GM12865 (cell line): ENCODE measurements at places on chromosomes 7 and 10.
A peak's percentile ranks its signal among the peaks of the same experiment; 100 is the strongest.

- no peak for DNase-seq
Measured at GRCh38 chr7:151851782-151852181, 25.1 kb downstream of the PRKAG2 start.

- no peak for DNase-seq
Measured at GRCh38 chr10:86628311-86628710, 26.0 kb upstream of the OPN4 start.

DNA sequence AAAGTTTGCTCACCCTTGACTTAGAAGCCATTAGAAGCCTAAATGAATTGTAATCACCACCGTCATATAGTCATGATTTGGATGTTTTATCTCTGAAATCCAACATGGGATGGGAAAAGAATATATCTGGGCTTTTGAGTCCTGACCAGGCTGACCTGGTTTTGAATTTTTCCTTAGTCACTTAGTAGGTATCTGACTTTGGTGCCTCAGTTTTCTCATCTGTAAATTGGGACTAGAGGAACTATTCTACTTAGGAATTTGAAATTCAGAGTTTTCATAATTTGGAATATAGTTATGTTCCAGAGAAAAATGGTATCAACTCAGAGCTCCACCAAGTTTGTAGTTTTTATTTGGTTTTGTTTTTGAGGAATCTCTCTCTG lies 40.9 kb downstream of the SHOC2 start:
- no peak for DNase-seq

- no peak for DNase-seq
Measured at GRCh38 chr7:121133444-121133843, 144.9 kb downstream of the CPED1 start.

GRCh38 chr7:50303335-50304128 lies 984 bp upstream of the IKZF1 start:
- DNase-seq: no peak

GRCh38 chr7:18471476-18472160 lies 23.9 kb upstream of the HDAC9 start:
- no peak for DNase-seq

GRCh38 chr7:101940830-101941229 lies 123.4 kb downstream of the CUX1 start:
- DNase-seq: no peak

GRCh38 chr7:118626739-118627138 lies 402.2 kb downstream of the ANKRD7 start:
- no peak for DNase-seq

- peak; percentile 51 for DNase-seq
Measured at GRCh38 chr7:131071786-131072504, 255.7 kb upstream of the MKLN1 start.

DNA sequence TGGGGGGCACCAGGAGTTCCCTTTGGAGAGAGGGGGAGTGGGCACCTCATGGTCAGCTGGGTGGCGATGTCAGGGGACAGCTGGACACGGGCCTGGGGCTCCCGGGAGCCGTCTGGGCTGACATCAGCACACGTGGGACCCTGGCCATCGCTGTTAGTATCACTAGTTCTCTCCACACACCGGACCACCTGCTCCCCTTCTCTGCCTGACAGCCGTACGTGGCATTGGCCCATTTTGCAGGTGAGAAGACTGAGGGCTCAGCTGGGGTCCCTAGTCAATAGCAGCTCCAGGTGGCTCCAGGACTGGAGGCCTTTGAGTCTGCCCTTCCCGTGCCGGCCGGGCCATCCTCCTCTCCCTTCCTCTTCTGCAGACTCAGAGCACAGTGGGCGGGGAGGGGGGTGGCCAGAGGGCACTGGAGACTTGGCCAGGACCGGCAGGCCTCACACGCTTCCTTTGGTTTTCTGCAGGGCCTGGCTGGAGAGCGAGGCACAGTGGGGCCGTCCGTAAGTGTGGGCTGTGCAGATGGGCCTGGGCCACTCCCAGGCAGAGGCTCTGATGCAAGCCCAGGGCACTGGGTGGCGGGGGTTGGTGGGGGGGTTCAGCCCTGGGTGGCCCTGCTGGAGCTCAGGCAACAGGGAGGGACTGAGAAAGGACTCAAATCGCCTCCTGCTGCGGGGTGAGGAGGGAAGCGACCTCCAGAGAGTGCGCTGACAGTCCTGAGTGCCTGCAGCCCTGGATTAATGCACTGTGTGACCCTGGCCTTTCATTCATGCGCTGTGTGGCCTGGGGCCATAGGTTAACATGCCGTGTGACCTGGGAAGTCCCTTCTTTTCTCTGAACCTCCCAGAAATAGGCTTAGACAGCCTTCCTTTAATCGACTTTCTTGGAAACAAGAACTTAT lies 78.2 kb downstream of the MYL10 start:
- no peak for DNase-seq

DNA sequence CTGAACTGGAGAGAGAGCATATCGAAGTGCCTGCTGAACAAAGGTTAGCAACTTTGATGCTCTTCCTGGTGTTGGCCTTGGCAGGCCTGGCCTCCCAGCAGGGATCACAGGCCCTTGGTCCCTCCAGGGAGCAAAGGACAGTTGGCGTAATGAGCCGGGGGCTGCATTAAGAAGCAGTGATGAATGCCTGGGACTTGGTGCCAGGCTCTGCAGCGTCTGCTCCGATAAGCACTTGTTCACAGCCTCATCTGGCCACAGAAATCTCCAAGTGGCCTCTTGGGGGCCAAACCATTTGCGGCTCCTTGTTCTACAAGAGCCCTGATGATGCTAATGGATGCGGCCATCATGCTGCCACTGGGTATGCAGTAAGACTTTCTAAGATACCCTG lies 31.8 kb downstream of the CRHR2 start:
- no peak for DNase-seq

DNA sequence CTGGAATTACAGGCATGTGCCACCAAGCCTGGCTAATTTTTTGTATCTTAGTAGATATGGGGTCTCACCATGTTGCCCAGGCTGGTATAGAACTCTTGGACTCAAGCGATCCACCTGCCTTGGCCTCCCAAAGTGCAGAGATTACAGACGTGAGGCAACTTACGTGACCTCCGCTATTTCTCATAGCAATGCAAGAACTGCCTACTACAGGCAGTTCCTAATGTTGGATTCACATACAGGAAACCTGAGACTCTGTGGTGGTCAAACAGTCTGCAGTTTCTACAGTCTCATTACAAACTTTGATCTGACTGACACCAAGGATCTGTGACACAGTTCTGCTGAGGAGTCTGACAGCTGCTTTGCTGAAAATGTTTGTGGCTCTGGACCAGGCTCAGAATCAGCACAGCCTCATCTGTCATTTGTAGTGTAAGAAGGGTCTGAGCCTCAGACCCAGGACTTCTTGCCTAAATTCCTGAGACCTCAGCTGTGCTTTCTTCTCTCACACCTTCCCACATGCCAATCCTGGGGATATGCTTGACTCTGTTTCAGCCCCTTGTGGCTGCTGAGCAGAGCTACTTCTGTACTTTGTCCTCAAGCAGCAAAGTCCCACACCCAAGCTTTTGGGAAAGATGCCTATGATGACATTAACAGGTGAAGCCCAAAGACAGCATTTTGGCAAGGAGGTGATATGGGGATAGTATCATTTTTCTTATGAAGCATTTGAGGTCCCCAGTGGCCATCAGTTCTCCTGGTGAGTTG lies 48.0 kb upstream of the CYP2C9 start:
- DNase-seq: no peak

DNA sequence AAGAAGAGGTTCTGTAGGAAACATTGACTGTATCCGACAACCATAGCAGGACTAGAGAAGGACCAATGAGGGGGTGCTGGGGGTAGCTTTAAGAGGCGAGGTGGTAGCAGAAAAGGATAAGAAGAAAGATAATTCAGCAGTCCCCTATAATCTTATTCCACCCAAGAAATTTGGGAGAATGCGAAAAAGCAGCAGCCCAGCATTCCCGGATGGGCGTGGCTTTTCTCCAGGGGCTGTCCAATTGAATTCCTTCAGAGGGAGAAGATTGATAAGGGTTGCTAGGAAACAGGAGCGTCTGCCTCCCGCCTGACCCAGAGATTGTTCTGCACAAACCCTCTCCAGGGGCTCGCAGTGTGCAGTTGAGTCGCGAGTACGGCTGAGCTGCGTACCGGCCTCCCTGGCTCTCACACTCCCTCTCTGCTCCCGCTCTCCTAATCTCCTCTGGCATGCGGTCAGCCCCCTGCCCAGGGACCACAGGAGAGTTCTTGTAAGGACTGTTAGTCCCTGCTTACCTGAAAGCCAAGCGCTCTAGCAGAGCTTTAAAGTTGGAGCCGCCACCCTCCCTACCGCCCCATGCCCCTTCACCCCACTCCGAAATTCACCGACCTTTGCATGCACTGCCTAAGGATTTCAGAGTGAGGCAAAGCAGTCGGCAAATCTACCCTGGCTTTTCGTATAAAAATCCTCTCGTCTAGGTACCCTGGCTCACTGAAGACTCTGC lies at the start of gene GRM3:
Gene GRM3, plus strand, starts transcription at position 349 of the 721 bp plus-strand sequence. CDS start 121,237 bp downstream, outside the sequence.
- no peak for DNase-seq

DNA sequence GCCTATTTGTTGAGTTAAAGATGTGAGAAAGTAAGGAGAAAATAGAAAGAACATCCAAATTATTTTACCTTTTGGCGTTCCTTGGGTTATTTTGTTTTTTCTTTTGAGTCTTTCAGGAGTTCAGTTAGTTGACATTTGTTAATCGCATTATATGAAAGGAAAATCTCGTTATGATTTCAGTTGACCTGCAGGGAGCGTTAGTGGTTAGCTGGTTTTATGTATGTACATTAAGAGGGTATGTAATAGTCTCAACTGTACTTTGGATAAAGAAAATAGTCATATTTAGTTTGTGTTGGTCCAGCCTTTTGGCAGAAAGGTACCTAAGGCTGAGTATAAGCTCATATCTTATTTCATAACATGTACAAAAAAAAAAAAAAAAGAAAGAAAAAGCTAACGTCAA lies 4.0 kb downstream of the BMPER start:
- DNase-seq: no peak

- peak; percentile 45 for DNase-seq
Measured at GRCh38 chr10:99779335-99779734, 3.1 kb upstream of the ABCC2 start.

- no peak for DNase-seq
Measured at GRCh38 chr10:111078505-111079185, 1.8 kb downstream of the ADRA2A start.

DNA sequence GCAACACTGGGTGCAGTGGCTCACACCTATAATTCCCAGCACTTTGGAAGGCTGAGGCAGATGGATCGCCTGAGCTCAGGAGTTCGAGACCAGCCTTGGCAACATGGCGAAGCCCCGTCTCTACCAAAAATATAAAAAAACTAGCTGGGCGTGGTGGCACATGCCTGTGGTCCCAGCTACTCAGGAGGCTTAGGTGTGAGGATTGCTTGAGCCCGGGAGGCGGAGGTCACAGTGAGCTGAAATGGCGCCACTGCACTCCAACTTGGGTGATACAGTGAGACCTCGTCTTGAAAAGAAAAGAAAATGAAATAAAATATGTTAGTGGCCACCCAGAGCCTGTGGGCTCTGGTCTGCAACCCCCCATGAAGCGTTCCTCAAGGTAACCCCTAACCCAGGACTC lies 13.3 kb downstream of the ITPRIP start:
- no peak for DNase-seq

- DNase-seq: peak; percentile 31
Measured at GRCh38 chr10:73368238-73368637, 9.6 kb upstream of the CFAP70 start.

DNA sequence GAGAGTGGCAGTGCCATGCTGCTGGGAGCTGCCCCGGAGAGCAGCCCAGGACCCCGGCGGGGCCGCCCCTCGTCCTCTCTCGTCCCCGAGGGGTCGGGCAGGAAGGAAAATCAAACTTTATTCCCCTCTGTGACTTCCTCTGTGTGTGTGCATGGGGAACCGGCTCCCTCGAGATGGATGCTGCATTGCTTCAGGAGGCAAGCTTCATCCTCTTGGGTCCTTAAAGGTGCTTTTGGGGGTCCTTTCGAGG lies 726 bp downstream of the MCU start:
- no peak for DNase-seq

DNA sequence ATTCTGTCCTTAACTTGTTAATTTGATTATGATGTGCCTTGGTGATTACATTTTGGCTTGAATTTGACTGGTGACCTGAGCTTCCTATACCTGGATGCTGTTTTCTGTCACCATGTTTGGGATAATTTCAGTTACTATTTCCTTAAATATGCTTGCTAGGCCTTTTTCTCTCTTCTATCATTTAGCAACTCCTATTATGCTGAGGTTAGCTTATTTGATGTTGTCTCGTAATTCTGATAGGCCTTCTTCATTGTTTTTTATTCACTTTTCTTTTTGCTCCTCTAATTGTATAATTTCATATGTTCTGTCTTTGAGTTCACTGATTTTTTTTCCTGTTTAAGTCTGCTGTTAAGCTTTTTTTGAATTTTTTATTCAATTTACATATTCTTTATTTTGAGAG lies 184.9 kb downstream of the ITGB1 start:
- DNase-seq: no peak

- no peak for DNase-seq
Measured at GRCh38 chr10:47245731-47246350, 54.2 kb upstream of the GDF10 start.
